Midbrain (tissue), 1 donor: ENCODE measurements at places on chromosomes 2 and 18.

DNA sequence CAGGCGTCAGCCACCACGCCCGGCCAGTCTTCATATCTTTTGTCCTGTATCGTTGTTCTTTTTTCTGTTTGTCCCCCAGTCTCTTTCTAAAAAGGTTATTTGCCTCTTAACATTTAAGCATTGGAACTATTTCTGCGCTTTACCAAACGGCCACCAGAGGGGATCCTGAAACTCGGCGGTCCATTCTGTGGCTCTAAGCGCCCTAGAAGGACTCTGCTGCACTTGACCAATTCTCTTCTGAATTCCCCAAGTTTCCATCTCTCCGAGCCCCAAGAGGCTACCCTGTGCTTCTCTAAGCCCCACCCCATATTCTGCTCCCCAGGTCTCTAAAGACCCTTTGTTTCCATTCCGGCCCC lies 33.1 kb upstream of the REG3G start:
- DNase-seq = peak; percentile 17

DNA sequence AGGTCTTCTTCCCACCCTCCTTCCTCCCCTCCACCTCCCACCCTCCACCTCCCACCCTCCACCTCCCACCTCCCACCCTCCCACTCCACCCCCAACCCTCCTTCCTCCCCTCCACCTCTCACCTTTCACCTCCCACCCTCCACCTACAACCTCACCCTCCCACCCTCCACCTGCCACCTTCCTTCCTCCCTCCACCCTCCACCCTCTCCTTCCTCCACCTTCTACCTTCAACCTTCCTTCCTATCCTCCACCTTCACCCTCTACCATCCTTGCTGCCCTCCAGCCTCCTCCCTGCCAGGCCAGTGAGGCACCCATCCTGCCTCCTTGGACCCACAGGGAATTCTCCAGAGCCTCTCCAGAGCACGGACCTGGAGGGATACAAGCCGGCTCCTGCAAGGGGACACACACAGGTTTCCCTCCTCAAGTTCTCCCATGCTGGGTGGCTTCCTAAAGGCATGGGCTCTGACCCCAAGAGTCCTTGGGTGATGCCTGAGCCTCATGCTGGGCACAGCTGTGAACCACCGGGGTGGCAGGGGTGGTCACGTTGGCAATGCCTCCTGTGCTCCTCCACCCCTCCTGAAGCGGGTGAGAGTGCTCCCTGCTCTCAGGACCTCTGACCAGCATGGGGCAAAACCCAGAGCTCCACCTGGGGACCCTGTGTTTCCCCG lies 293.0 kb downstream of the NDUFA10 start:
- DNase-seq = no peak

DNA sequence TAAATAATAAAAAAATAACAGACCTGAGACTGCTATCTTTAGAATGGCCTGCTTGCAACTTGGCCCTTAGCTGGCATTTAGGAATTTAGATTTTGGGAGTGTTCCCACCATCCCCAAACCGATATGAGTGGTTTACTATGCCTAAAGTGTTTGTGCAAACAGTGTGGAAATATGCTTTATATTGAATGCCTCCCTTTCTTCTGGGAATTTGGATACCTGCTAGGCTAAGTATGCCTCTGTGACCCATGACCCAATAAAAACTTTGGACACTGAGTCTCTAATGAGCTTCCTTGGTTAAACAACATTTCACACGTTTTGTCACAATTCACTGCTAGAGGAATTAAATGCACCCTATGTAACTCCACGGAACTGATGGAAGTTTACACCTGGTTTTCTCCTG lies 73.2 kb downstream of the BMPR2 start:
- DNase-seq = no peak

- no peak for DNase-seq
Observed at GRCh38 chr2:20118051-20118450, 66.6 kb upstream of the LAPTM4A start.

DNA sequence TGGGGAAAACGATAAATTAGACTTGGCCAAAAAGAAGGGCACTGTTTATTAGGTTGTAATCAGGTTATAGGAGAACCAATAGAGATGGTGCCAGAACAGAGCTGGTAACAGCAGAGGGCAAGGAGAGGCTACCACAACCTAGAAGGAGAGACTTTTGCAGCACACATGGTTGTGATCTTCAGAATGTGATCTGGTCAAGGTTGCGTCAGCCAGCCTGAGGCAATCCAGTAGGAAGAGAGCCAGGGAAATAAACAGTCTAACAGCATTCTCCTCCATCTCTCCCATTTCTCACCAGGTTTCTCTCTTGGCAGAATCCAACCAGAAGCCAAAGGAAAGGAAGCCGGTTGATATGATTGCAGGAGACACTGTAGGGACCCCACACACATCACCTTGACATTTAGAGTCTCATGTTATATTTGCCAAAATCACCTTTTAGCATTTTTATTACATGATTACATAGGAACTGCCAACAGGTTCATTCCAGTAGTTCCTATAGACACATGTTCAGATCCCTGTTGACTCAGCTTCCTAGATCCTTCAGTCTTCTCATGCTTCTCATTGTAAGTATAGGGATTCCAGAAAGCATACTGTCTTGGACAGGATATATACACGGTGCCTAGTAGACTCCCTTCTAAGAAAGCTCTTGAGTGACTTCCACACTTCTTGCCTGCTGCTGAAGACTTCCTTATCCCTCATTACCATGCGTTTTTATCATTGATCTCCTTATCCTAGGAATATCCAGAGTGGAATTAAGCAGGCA lies 17.6 kb upstream of the SPATS2L start:
- DNase-seq = no peak

DNA sequence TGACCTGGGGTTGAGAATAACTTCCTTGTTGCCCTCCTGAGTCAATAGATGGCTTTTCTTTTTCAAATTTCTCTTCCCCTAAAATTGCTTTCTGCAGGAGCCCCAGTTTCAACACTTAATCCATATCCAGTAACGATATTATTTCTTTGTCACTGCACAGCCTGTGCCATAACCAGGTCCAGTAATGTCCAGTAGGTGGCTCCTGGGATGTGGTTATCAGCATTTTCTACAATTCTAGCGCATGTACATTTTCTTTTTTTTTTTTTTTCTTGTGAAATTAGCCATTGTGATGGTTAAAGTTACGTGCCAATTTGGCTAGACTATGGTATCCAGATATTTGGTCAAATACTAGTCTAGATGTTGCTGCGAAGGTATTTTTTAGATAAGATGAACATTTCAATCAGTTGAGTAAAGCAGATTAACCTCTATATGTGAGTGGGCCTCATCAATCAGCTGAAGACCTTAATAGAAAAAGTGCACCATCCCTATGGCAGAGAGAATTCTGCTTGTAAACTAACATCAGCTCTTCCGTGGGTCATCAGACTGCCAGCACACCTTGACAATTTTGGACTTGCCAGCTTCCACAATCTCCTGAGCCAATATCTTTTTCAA lies 72.9 kb upstream of the SCG2 start:
- peak; percentile 11 for DNase-seq

DNA sequence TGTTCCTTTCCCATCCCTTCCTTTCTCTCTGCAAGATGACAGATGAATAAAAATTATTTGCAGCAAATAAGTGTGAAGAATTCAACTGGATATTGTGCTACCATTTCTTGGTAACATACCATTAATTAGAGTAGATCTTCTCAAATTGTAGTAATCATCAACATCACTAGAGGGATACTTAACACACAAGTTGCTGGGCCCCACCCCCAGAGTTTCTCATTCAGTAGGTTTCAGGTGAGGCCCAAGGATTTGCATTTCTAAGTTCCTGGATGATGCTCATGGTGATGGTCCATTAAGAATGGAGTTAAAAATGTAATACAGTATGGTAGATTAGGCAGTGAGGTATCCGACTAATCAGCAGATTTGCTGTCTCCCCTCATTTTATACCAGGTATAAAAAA lies 594.0 kb downstream of the ERBB4 start:
- no peak for DNase-seq

DNA sequence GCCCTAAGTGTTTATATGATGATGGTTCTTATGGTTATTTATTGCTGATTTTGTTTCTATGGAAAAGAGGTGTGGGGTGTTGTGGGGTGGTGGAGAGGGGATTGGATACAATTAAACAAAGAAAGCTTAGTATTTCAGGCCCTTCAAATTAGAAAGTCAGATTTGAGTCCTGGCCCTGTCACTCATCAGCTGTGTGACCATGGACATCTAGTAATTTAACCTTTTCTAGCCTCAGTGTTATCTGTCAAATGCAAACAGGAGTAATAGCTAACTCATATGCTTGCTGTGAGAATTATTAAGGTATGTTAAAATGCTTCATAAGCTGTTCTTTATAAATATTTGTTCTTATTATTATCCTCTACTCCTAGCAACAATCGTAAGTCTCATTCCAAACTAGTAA lies 2.1 kb upstream of the MEMO1 start:
- peak; percentile 5 for DNase-seq

GRCh38 chr2:184532551-184532950 lies 65.8 kb upstream of the ZNF804A start:
- DNase-seq = no peak

DNA sequence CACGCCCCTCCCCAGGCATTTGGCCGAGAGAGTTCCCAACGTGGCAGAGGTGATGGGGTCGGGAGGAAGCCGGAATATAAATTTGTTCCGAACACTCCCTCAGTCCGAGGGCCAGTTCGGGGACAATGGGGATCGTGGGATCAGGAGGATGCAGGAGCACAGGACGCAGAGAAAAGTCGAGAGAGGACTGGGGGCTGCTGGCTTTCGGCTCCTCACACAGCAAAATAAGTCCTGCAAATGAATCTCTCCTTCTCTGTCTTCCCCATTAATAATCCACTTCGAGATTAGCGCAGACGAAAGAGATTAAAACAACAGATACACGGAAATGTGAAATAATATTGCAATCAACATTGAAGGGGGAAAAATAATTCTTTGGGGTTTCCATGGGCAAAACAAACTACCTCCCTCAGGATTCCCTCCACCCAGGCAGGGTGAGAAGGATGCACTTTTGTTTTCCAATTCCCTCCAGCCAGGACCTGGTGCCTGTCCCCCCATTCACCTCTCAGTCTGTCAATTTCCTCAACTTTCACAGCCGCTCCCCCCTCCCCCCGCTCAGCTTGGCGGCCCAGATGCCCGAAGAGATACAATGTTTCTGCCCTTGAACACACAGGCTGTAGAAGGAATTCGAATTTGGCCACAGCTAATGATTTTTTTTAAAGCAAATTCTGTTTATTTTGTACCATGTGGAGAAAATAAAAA lies 3.1 kb upstream of the ZEB2 start:
- DNase-seq = no peak

DNA sequence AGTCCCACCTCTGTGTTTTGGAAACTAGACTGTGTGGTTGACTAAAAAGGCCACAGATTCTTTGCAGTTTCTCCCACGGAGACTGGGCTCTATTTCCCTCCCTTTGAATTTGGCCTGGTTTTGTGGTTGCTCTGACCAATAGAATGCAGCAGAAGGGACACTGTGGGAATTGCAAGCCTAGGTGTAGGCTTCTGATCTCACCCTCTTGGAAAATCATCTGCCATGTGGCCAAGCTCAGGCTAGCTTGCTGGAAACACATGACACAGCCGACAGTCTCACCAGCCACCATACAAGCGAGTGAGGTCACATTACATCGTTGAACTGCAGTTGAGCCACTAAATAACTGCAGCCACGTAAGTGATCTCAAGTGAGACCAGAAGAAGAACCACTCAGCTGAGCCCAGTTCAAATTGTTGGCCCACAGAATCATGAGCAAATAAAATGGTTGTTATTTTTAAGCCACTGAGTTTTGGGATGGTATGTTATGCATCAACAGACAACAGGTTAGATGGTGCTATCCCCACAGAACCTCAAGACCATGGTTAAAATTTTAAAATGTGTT lies 319.1 kb upstream of the MEX3C start:
- no peak for DNase-seq

- DNase-seq = no peak
Observed at GRCh38 chr2:126494593-126494992, 161.4 kb upstream of the GYPC start.

- no peak for DNase-seq
Observed at GRCh38 chr2:159867567-159868361, 69.8 kb upstream of the CD302 start.

DNA sequence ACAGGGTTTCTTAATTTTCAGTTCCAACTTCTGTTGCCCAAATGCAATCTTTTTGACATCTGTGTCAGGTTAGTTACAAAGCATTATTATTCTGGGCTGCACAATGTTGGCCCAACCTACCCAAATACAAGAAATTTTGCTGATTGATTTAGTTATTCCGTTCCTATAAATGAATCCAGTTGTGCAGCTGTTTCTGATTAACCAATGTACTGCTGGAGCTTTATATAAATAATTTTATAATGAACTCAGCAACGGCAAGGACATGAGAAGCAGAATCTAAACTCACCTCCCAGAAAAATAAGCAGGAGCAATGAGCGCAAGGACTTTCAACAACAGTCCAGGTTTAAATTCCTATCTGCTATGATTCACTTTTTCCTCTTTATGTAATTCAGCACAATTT lies 76.3 kb upstream of the WIPF1 start:
- DNase-seq = no peak

DNA sequence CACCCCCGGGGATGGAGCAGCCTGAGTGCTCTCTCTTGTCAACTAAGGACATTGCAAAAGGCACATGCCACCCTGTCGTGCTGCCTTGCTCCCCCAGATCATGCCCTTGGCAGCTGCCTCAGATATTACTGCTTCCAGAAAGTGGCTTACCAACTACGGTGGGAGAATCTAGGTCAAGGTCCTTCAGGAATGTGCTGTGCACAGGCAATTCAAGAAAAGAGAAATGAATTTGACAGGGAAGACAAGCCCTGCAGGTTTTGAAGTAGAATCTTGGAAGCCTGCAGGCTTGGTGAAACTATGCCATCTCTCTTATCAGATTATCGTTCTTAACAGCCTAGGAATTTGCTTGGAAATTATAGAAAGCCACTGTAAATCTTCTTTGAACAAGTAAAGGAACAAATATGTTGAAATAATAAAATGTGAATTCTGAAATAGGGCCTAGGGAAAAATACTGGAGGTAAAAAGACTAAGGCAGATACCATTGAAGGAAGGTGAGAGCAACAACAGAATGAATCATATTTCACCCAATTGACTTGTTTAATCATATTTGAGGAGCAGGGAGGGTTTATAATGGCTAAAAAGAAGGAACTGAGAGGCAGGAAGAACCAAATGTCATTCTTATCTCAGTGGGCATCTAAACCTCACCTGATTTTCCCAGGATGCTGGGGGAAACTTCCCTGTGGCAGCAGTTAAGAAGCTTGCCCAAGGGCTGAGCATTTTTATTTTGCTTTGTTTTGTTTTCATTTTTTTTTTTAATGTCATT lies 94.0 kb upstream of the GLS start:
- no peak for DNase-seq

DNA sequence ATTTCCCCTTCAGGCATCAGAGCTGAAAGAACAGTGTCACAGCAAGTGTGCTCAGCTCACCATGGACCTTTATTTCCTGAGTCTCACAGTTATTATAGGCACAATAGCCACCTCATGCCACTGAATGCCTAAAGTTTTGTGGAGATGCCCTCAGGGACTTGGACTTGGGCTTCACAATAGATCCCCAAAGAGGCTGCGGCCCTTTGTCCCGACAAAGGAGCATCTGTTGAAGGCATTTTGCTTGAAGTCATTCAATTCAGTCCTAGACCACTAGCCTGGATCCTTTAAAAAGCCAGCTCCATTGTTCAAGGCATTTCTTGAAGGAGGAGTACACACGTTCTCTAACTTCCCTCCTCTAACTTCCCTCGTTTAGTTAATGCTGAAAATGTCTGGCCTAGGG lies 125.4 kb downstream of the DCC start:
- DNase-seq = no peak

- DNase-seq = no peak
Observed at GRCh38 chr2:222136106-222136630, 162.6 kb downstream of the PAX3 start.

- DNase-seq = no peak
Observed at GRCh38 chr2:225779829-225780228, 380.3 kb downstream of the NYAP2 start.
